ENCODE measurements at places on chromosomes 2 and 18.
A peak's percentile ranks its signal among the peaks of the same experiment; 100 is the strongest.

- DNase-seq, result no peak
These were observed 281.0 kb downstream of the SRBD1 start for GRCh38 chr2:45330108-45330507.

GRCh38 chr2:11122380-11122779, 32.9 kb upstream of the SLC66A3 start:
- DNase-seq, result no peak

DNA sequence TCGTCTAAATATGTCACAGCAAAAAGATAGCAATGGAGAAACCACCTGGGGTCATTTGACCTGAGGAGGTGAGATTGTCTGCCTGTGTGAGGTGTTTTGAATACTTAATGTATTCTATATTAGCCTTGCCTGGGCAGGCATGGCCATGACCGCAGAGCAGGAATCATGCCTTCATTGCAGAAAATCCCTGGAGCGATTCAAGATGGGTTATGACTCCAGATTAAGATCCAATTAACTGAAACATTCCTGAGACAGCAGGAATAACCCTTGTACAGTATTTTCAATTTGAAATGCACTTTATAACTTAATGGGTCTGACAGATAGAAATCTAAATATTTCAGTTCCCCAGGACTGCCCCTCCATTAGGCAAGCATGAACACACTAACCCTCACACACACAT, 227.3 kb upstream of the RAB6C start:
- DNase-seq, result no peak

DNA sequence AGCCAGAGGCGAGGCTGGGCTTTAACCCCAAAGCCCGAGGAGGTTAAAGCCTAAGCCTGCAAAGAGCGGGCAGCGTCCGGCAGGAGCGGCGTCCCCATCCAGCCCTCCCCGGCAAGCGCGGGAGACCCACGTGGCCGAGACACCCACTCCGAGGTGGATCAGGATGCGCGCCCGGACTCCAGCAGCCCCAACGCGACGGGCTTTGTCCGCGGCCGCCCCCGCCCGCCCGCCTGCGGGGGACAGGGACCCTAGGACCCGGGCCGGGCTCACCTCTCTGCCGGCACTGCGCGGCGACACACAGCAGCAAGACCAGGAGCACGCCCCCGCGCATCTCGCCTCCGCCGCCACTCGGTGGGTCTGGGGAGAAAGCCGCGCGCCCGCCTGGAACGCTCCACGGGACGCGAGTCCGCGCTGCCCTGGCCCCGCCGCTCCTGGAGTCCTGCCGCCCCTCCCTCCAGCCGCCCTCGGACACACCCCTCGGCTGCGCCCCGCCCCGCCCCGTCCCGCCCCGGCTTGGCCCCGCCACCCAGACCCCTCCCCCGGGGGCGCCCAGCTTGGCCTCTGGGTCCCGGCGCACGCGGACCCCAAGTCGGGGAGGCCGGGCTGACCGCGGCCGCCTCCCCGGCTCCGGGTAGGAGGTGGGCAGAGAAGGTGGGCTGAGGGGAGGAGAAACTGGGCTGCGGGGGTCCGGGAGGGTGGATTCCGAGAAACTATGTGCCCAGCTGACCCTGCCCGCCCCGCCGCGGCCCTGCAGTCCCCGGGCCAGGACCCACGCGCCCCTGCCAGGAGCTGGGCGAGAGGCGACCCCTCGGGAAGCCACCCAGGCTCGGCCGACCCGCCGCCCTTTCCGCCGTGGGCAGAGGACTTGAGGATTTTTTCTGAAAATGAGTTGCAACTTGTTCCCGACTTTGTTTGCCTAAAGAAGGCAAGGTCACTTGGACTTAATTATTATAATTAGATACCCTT, at the start of gene LAMA1:
LAMA1 (minus strand) TSS at position 408 of the 966 bp plus-strand sequence; CDS start at position 331, 77 bp downstream.
- DNase-seq, result no peak

DNA sequence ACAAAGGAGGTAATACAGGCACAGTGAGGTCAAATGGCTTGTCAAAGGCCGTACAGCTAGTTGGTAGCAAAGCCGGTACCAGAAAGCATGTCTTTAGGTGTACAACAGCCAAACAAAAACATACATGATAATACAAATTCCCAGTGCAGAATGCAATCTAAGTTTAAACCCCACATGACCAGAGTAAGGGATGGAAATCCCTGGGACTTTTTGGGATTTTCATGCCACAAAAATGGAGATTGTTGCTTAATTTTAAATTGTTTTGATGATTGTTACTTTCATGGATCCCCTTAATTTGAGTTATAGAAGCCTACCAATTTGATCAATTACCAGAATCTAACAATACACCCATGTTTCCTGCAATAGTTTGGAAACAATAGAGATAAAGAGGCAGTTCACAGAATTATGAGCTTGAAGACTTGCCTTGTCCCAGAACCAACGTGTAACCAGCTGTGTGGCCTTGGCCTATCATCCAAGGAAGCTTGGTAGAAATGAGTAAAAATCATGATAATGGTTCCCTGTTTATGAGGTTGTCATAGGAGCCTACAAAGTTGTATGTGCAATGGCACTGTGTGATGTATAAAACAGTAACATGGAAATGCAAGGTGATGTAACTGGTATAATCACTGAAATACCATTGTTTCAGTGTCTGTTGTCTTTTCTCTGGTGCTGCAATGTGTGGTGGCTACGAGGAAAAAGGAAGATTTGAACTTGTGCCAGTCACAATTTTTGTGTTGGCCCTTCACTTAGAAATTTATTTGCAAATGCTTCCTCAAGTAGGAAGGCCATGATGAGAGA, 85.3 kb downstream of the ZEB2 start:
- no peak for DNase-seq

DNA sequence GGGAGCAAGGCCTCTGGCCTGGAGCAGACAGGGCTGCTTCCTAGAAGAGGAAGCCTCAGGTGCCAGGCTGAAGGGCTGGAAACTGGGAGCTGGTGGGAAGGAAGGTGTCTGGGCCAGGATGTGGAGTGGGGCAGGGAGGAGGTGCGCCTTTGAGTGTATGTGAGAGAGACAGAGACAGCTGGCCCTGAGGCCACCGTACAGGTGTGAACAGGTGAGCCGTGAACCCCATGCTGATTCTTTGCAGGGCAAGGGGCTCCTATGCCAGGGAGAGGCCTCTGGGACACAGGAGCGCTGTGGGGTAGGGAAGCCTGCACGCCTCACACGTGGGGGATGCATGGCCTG, 16.3 kb downstream of the ZFP36L2 start:
- DNase-seq, result no peak

DNA sequence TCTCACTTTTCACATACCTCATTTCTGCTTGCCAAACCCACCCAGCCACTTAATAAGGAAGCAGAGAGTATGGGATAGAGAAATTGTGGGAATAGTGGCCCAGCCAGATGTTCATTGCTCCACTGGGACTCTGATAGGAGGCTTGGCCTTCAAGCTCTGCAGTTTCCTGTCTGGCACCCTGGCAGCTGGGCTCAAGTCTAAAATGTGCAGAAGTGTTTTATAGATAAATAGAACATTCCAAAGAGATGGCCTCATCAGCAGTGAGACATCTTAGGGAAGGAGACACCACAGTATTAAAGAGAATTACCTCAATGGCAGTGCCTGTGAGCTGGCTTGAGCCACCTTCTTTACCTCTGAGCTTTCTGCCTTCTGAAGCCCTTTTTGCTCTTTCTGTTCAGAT, 24.7 kb downstream of the COPS7B start:
- no peak for DNase-seq

GRCh38 chr2:240472078-240472790, 36.8 kb downstream of the GPC1 start:
- no peak for DNase-seq

DNA sequence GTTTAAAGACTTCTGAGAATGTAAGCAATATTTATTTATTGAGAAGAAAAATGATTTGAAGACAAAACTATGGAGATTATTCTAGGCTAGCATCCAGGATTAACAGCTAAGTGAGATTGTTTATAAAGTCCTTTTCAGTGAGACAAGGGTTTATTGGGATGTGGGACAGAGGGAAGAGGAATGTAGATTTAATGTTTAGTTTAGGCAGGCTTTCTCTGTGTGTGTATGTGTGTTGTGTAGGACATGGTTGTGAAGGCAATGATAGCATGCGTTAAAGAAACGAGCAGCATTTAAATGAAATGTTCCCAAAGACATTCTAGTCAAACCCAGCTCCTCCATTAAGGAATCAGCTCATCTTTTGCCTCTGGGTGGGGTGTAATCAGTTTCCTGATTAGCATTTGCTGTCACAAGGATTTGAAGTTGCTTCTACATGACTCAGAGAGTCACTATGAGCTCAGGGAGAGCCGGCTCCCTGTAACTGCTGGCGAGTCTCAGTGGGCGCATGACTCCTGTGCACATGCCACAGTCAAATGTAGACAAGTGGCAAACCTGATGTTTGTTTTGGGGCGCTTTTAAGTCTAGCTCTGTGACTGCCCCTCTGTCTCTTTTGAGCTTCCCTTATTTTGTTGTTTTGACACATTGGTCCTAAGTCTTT, 442.2 kb upstream of the CELF4 start:
- DNase-seq, result no peak

DNA sequence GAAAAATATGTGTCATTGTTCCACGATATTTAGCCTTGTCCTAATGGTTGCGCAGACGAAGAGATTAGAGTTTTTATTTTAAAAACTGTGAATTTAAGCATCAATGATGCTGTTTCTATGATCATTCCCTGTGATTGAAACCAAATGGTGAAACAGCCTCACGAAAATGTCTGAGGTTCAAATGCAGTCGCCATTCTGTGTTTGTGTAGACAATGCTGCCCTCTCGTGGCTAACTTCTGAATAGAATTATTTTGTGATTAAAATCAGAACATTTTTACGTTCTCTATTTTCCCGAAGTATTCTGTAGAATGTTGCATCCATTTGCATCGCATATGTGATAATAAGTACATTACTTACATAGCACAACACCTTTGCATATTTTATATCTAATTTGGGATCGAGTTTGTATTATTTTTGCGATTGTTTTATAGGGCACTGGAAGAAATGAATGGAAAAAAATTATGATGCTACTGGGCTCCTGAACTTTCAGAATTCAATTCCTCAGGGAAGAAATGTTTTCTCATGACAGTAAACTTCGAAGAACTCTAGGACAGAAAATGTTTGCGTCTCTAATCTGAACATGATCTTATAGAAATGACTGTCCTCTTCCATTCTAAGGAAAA, 54.8 kb upstream of the CREB1 start:
- peak; percentile 27 for DNase-seq

- DNase-seq, result no peak
These were observed 5.3 kb downstream of the COL3A1 start for GRCh38 chr2:188979187-188980114.

DNA sequence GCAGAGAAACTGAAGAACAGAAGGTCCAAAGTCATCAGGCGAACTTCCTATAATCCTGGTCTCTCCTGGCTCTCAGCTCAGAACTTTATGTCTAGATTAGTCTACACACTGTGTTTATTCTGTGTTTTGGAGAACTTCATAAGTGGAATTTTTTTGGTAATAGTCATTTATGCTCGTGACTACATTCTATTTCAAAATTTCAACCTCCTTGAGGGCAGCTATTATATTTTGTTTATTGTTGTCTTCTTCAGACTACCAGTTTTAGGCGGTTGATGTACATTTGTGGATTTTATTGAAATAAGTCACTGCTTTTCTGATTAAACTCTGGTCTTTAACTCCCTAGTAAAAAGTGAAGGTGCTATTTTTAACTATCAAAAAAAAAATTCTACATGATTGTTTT, 816.6 kb downstream of the SATB2 start:
- DNase-seq, result no peak

- no peak for DNase-seq
These were observed 7.3 kb downstream of the PRADC1 start for GRCh38 chr2:73225513-73226360.

- DNase-seq, result no peak
These were observed 139.5 kb downstream of the MBP start for GRCh38 chr18:76993085-76993382.

GRCh38 chr2:141455877-141456276, 674.9 kb downstream of the LRP1B start:
- no peak for DNase-seq

- no peak for DNase-seq
These were observed 52.0 kb upstream of the NFATC1 start for GRCh38 chr18:79343567-79344207.

- DNase-seq, result no peak
These were observed 684.2 kb downstream of the EPHA4 start for GRCh38 chr2:220887876-220888275.

DNA sequence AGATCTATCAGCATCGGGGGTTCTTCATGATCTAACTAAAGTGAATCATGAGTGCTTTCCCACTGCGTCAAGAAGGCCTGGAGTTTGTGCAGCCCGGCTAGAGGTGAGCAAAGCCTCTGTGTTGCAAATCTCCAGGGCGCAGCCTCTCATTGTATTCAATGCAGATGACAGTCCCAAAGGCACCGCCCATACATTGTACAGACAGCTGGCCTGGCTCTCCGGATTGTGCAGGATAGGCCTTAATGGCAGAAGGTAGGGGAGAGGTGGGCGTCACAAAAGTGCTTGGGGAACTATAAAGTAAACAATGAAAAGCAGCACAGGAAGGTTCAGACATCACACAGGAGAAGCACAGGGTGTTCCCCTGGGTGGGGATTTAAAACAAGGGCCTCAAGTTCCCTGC, 907 bp upstream of the GYPC start:
- no peak for DNase-seq

DNA sequence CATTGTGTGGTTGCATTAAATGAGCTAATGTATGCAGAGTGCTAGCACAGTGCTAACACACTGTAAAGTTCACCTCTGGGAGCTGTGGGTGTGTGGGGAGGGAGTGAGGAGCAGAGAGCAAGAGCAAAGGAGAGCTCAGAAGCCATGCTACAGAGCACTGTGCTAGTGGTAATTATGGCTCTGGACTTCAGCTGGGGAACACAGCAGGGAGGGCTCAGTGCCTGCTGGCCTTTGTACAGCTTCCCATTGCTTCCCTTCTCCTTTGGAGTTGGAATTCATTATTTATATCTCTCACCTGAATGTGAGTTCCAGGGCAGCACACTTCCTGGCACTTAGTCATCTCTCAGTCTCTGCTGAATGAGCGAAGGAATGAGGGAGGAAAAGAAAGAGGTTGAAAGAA, 2.5 kb upstream of the PLA2R1 start:
- DNase-seq, result no peak

GRCh38 chr2:15531095-15531854, 29.9 kb downstream of the NBAS start:
- no peak for DNase-seq

GRCh38 chr2:18991177-18992168, 366.9 kb downstream of the OSR1 start:
- DNase-seq, result no peak

- DNase-seq, result no peak
These were observed 22.7 kb upstream of the PKDCC start for GRCh38 chr2:42025151-42025582.

DNA sequence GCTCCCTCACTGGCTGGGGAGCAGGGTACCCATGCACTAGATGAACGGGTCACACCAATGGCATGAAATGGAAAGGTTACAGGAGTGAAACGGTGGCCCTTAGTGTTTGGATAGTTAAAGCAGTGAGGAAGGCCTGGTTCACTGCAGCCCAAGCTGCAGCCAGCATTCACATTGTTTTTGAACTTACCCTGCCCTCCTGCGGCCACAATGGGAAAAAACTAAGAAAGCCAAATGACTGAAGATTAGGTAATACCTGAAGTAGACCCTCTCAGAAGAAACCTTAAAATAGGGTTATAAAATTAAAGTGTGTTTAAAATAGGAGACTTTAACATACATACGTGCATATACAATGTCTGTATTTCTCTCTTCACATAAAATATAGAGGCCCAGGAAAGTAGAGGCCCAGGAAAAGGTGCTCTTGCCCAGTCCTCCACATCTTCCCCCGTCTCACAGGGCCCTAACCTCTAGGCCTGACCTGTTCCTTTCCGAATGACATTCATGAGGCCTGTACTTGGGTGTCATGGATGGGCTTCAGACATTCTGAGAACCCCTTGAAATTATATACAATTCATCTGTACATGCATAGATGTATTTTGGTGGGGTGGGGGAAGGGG, 33.3 kb downstream of the DOK1 start:
- DNase-seq, result peak; percentile 26

GRCh38 chr2:223416815-223417610, 185.1 kb downstream of the SCG2 start:
- no peak for DNase-seq

Data from stimulated activated CD8-positive, alpha-beta memory T cell treated with anti-CD3 and anti-CD28 coated beads, Interleukin-15, amount 100 ng/mL, for 1 hour (primary cell).